ENCODE measurements at places on chromosomes 3 and 15. TPM values are rescaled to one million over a fixed set of nuclear protein-coding genes. Genes with fewer than 3 reads are reported as not detected.
A peak's percentile ranks its signal among the peaks of the same experiment; 100 is the strongest.

The SCAANT1 gene
- not detected for total RNA-seq

DNA sequence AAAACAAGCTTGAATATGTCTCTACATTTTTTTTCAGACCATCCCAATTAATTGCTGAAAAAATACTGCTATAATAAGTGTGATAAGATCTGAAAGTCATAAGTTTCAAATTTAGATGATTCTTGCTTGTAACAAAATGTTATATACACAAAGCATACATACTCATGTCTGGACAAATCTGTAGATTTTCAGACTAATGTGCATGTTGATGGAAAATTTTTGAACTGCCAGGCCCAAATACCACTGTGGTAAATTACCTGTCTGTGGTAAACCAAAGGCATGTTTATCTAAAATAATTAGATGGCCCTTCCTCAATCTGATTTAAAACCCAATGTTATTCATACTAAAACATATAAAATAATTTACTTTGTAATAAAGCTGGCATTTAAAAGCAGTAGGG lies 31.7 kb upstream of the CLDN16 start:
- H3K27me3 ChIP-seq: peaks cover 10% of the 10 kb centered on the region
- no peak overlapping the region for H3K27ac ChIP-seq
- H3K4me1 ChIP-seq: peaks cover under 1% of the 10 kb centered on the region
- no peak overlapping the region for H3K4me3 ChIP-seq
- H3K36me3 ChIP-seq: no peaks in the 10 kb centered on the region
- DNase-seq: no peak

DNA sequence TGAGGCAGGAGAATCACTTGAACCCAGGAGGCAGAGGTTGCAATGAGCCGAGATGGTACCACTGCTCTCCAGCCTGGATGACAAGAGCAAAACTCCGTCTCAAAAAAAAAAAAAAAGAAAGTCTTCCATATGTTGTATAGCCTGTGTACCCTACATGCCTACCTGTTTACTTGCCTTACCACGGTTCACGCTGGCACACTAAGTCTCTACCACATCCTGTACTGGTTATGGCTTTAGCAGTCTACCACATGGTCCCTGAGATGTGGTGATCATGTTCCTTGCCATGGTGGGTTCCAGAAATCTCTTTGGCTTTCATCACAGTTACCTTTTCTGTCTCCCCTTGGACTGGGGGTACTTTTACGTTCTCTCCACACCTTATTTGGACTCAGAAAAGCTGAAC lies 63.8 kb upstream of the TBC1D5 start:
- no peaks in the 10 kb centered on the region for H3K4me1 ChIP-seq
- DNase-seq: no peak
- H3K27me3 ChIP-seq: no peaks in the 10 kb centered on the region
- no peak overlapping the region for H3K4me3 ChIP-seq
- no peak overlapping the region for H3K27ac ChIP-seq

DNA sequence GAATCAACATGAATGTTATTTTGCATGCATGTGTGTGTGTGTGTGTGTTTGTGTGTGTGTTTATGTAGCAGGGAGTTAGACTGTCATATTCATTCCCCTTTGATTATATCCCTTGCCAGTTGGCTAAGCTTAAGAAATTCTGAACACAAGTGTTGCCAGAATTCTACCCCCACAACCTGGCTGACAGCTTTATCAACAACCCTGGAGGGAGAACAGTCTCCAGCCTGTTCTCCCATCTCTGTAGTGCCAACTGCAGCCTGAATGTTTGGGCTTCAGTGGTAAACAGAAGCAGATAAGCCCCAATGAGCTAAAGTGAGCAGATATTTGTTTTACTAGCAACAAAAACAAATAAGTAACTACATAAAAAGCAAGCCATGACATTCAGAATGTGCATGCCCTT lies 162.6 kb upstream of the ABI3BP start:
- no peaks in the 10 kb centered on the region for H3K36me3 ChIP-seq
- no peak overlapping the region for H3K4me3 ChIP-seq
- no peak for DNase-seq
- no peaks in the 10 kb centered on the region for H3K27me3 ChIP-seq

The MUC20 gene
- total RNA-seq: 19.7 TPM

DNA sequence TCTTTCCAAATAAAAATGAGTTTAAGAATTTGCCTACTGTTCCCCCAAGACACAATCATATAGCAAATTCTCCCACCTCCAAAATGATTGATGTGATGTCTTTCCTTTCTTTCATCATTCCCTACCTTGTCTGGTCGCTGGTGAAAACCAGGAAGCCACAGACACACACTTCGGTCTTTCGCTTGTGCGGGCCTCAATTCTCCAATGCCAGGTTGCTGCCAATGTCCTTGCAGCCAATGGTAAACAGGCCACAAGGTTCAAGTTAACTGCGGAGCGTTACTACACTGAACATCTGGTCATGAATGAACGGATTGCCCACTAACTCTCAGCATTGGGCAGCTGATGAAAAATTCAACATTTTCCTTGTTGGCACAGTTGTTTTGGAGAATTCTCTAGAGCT lies 192.2 kb downstream of the FOXP1 start:
- peaks cover 6% of the 10 kb centered on the region for H3K36me3 ChIP-seq
- DNase-seq: no peak
- H3K4me3 ChIP-seq: no peak overlapping the region
- no peaks in the 10 kb centered on the region for H3K27me3 ChIP-seq

The RHCG gene
- total RNA-seq: 22.4 TPM

The TUBGCP4 gene
- 25.5 TPM for total RNA-seq

- peak; percentile 80 for DNase-seq
- H3K4me1 ChIP-seq: peaks cover 14% of the 10 kb centered on the region
- H3K27me3 ChIP-seq: peaks cover 11% of the 10 kb centered on the region
- peak overlapping the region; percentile 78 for H3K27ac ChIP-seq
- no peaks in the 10 kb centered on the region for H3K36me3 ChIP-seq
- no peak overlapping the region for H3K4me3 ChIP-seq
These were observed 15.6 kb downstream of the TMEM158 start for GRCh38 chr3:45210308-45211041.

GRCh38 chr3:65758876-65759598 lies 279.7 kb downstream of the MAGI1 start:
- DNase-seq: no peak
- H3K4me3 ChIP-seq: no peak overlapping the region

DNA sequence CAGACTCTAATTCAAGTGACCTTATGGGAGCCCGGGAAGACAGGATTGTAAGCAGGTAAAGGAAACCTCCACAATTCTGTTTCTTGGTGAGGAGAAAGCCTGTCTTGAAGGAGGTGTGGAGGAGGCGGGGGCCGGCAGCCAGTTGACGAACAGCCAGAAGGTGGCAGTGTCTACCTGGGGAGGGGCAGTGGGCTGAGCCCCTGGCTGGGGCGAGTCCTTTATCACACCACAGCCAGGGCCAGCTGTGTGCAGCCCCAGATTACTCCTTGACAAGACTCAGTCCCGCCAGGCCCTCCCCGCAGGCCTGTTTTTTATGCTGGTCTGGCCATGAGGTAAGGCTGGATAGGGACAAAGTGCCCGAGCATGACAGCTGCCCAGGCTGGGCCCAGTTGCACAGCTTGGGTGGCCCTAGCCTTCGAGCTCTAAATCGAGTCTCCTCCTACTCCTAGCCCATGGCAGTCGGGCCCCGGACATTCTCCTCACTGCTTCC lies 40.9 kb upstream of the IDH2 start:
- peak; percentile 82 for DNase-seq
- H3K4me1 ChIP-seq: peaks cover 6% of the 10 kb centered on the region
- peak overlapping the region; percentile 58 for H3K27ac ChIP-seq
- H3K27me3 ChIP-seq: no peaks in the 10 kb centered on the region
- H3K36me3 ChIP-seq: no peaks in the 10 kb centered on the region
- no peak overlapping the region for H3K4me3 ChIP-seq

DNA sequence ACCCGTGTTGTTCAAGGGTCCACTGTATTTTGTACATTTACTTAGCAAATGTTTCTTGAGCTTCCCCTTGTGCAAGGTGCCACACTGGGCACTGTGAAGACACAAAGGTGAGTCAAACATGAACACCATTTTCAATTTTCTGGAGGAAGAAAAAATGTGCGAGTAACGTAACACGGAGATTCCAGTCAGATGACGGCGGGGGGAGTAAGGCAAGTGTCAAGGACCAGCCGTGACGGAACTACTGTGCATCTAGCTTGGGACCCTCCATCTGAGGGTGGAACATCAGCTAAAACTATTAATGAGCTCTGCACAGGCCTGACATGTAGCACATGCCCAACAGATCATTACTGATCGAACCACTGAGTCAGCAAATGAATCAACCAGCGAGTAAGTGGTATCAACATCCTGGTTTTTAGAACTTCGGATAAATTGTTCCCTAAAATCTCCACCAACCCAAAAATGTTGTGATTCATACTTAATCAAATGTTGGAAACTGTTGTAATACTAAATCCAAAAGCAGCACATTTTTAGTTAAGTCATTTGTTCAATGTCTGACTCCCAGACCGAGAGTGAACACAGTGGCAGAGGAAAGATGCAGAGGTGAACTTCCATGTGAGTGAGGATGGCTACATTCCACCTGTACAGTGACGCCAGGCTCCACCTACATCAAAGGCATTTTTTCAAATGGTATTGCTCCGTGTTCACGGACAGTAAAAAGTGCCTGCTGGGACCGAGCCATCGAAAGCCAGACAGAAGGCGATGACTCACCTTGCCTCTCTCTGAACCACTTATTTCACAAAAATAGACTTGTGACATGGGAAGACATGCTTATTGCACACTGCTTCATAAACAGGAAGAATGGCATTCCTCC lies 172.2 kb downstream of the ATP10A start:
- no peaks in the 10 kb centered on the region for H3K36me3 ChIP-seq
- H3K4me3 ChIP-seq: no peak overlapping the region
- H3K27ac ChIP-seq: no peak overlapping the region
- peaks cover 3% of the 10 kb centered on the region for H3K27me3 ChIP-seq

DNA sequence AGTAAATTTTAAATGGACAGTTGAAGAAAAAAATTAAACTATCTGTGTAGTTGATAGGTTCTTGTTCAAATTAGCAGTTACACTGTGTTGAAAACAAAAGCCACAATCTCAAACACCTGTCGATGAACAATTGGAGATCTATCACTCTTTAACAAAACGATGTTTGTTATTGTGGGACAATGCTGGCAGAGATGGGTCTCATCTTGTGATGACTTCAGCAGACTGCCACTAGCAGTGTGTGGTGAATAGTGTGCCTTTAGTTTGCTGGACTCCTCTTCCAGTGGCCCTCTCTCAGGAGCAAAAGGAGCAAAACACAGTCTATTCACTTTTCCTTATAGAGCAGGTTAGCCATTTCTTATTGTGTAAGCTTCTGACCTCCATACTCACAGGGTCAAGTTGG lies 14.7 kb upstream of the TRIM59 start:
- no peaks in the 10 kb centered on the region for H3K4me1 ChIP-seq
- H3K4me3 ChIP-seq: no peak overlapping the region
- DNase-seq: no peak
- peaks cover 4% of the 10 kb centered on the region for H3K36me3 ChIP-seq
- no peak overlapping the region for H3K27ac ChIP-seq

The EIF4E3 gene
- total RNA-seq: 14.4 TPM

DNA sequence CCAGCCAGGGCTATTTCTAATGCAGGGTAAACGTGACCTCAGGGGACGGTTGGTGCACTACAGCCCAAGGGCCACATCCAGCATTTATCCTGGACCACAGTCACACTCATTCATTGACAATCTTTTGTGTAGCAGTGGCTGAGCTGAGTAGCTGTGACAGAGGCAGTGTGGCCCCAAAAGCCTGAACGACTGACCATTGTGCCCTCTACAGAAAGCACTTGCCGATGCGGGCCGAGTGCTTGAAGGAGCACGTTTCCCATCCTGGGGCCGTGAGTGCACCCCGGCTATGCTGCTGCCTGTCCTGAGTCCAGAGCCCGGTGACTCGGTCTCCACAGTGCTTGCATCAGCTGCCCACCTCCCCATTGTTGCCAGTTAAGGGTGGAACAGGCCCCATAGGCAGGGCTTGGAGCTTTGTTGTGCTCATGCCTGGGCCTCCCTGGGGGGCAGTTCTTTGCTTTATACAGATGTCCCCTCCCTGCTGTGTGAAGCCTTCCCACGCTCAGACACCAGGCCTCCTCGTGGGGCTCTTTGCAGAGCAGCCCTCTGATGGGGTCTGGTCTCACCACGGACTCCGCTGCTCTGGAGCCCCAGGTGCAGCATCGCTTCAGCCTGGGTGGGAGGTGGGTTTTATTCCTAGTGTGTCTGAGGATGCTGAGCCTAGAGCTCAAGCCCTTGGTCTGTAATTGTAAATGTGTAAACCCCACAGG lies 13.0 kb upstream of the SNRPA1 start:
- no peak for DNase-seq
- H3K27me3 ChIP-seq: no peaks in the 10 kb centered on the region
- no peaks in the 10 kb centered on the region for H3K4me1 ChIP-seq
- H3K36me3 ChIP-seq: no peaks in the 10 kb centered on the region
- no peak overlapping the region for H3K4me3 ChIP-seq

GRCh38 chr3:122875547-122876127 lies 80.8 kb downstream of the SLC49A4 start:
- H3K4me1 ChIP-seq: peaks cover 9% of the 10 kb centered on the region
- H3K4me3 ChIP-seq: no peak overlapping the region
- no peak for DNase-seq
- H3K36me3 ChIP-seq: peaks cover 13% of the 10 kb centered on the region

The HRG gene
- total RNA-seq: not detected

The EOMES gene
- not detected for total RNA-seq

DNA sequence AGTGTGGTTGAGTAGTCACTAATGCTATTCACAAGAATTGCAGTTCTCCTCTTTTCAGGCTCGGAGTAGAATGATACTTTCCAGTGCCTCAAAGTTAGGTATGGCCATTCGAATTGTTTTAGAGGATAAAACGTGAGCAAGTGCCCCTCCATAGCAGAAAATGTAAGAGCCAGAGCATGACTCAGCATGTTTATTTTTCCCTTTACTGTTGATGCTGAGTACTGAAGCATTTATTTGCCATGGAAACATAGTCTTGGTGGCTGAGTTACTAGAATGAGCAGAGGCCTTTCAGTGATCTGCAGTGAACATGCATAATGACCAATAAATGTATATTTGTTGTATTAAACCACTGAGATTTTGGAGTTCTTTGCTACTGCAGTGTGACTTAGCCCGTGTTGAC lies 540.6 kb downstream of the NLGN1 start:
- H3K4me1 ChIP-seq: peaks cover 15% of the 10 kb centered on the region
- H3K36me3 ChIP-seq: no peaks in the 10 kb centered on the region
- H3K27ac ChIP-seq: peak overlapping the region; percentile 23
- H3K27me3 ChIP-seq: no peaks in the 10 kb centered on the region
- DNase-seq: no peak
- H3K4me3 ChIP-seq: no peak overlapping the region

DNA sequence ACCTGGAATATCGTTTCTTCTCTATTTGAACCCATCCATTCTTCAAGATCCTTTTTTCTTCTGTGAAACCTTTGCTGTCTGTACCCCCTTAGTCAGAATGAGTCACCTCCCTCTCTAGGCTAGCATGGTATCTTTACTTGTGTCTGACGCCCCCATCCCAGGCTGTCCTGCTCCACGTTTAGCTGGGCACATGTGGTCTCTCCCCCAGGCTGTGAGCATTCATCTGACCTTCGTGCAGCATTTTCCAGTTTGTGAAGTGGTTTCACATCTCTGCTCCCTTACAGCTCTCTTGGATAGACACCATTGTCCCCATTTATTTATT lies 14.3 kb upstream of the TLE3 start:
- peak overlapping the region; percentile 40 for H3K4me3 ChIP-seq
- H3K36me3 ChIP-seq: no peaks in the 10 kb centered on the region
- no peak for DNase-seq
- peaks cover 39% of the 10 kb centered on the region for H3K4me1 ChIP-seq
- peak overlapping the region; percentile 6 for H3K27ac ChIP-seq

GRCh38 chr3:57078635-57079473 lies 18.4 kb downstream of the SPATA12 start:
- H3K4me1 ChIP-seq: peaks cover 9% of the 10 kb centered on the region
- peaks cover 3% of the 10 kb centered on the region for H3K36me3 ChIP-seq
- H3K27ac ChIP-seq: no peak overlapping the region
- peak; percentile 78 for DNase-seq
- peak overlapping the region; percentile 89 for H3K4me3 ChIP-seq
- H3K27me3 ChIP-seq: peaks cover 24% of the 10 kb centered on the region

All from type B pancreatic cell (in vitro differentiated cells).